ENCODE measurements at places on chromosomes 5 and 9. TPM values are rescaled to one million over a fixed set of nuclear protein-coding genes. Genes with fewer than 3 reads are reported as not detected.

DNA sequence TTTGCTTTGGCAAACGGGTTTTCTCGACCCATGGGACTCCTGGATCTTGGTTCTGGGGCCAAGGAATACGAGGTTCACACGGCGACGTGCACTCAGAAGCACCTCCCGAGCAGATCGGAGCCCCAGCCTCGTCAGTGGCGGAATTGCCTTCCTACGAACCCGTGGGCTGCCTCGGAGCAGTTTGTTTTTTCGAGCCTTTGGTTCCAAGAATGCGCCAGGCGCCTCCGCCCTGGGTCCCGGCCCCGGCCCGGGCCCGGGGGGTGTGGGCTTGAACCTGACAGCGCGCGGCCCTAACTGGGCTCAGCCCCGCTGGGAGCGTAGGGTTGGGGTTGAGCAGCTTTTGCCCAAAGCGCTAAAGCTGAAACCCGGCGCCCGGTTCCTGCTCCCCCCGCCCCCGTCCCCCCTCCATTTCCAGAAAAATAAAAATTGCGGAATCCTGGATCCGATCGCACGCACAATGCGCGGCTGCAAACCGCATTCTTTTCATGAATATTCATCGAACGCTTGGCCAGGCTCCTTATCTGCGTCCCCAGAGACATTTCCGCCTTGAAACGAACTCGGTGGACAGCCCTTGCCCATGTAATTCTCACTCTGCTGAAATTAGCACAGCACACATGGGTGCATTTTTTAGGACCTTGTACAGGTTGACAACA is 1.0 kb downstream of the BASP1 start:
- H3K27ac ChIP-seq, result 0 out of 2 replicates have a peak overlapping the region, but pooled peaks have one; percentile 29
- peaks cover 13% of the 10 kb centered on the region for H3K4me1 ChIP-seq
- no peaks in the 10 kb centered on the region for H3K27me3 ChIP-seq
- H3K36me3 ChIP-seq, result no peaks in the 10 kb centered on the region

Gene SCGB3A2
- polyA plus RNA-seq, result 47.1 TPM

Gene FNIP1
- polyA plus RNA-seq, result 2.8 TPM

Gene NSG2
- polyA plus RNA-seq, result 0.56 TPM

DNA sequence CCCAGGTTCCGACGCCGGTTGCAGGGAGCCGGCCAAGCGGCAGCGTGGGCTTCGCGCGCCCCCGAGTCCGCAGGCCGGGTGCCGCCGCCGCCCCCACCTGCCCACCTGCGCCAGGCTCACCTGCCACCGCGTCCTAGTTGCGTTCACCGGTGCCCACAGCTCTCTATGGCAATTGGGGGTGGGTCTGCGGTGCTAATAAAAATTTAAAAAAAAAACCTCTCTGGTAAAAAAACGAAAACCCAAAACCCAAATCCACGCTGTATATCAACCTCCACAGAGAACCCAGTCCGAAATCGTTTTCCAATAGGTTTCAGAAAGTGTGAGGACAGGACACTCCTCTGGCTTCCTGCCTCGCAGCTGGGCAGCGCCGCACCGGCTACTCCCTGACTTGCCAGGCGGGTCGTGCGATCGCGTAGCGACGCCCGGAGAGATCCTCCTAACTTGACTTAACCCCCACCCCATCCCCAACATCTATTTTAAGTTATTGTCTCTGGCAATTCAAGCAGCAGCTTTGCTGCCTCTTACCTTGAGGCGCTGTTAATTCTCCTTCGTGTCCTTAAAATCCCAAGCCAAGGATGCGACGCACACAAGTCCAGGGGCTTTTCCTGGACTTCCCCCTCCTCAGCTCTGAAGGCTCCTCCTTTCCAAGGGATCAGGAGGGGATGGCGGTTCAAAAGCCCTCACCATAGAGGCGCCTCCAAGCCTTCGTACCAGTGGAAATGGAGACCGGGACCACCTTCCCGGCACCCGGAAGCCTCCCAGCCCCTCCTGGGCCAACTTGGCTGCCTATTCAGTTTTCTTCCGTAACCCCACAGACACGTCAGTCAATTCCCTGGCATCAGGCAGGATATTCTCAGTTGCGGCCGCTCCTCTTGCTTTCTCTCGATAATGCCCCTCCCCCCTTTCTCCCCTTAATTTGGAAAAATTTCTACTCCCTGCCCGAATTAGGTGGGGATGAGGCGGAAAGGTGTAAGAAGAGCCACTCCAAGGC is 1639.4 kb upstream of the C9orf72 start:
- H3K27ac ChIP-seq, result no peak overlapping the region
- no peaks in the 10 kb centered on the region for H3K36me3 ChIP-seq
- H3K4me3 ChIP-seq, result peak overlapping the region; percentile 84
- H3K4me1 ChIP-seq, result peaks cover 9% of the 10 kb centered on the region
- H3K27me3 ChIP-seq, result peaks cover 16% of the 10 kb centered on the region

Gene HTR4
- polyA plus RNA-seq, result not detected

Gene ABCA1
- polyA plus RNA-seq, result 6.9 TPM

Gene CATSPER3
- polyA plus RNA-seq, result 0.62 TPM

GRCh38 chr5:24163091-24163490 is 481.7 kb downstream of the CDH10 start:
- DNase-seq, result no peak
- H3K27ac ChIP-seq, result no peak overlapping the region
- no peaks in the 10 kb centered on the region for H3K36me3 ChIP-seq
- H3K4me1 ChIP-seq, result no peaks in the 10 kb centered on the region
- H3K27me3 ChIP-seq, result no peaks in the 10 kb centered on the region

Measured in H1 (cell line).